ENCODE measurements at places on chromosomes 3 and 15.

GRCh38 chr15:80474224-80475215 is 70.3 kb downstream of the ARNT2 start:
- DNase-seq: no peak

GRCh38 chr15:92683511-92683834 is 27.9 kb upstream of the FAM174B start:
- no peak for DNase-seq

DNA sequence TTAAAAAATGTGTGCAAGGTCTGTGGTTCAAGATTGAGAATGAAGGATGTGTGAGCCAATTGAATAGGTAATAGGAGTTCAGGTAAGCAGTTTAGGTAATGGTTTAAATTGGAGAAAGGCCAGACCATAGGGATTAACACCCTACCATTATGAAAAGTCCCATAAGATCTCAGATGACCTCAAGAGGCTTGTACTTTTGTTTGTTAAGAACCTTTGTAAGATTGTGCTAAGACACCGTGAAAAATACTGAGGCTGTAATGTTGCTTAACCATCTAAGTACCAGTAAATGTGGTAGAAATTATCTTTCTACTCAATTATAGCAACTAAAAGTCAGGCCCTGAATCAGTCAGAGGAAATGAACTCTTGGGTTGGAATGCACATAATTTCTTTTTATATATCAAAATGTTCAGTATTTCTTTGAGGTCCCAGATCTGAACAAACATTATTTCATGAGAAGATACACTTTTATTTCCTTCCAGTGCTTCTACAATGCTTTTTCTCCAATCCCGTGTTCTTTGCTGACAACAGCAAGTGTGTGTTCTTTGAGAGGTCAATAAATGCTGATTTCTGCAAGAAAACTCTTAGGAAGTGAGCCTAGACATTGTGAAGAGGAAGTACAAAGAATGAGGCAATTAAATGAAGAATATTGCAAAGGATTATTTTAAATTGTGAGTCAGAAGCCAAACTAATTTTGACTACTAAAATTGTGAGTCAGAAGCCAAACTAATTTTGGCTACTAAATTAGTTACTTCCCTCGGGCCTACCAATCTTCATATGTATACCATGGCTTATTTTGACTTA is 66.4 kb downstream of the TCF12 start:
- DNase-seq: peak; percentile 63

DNA sequence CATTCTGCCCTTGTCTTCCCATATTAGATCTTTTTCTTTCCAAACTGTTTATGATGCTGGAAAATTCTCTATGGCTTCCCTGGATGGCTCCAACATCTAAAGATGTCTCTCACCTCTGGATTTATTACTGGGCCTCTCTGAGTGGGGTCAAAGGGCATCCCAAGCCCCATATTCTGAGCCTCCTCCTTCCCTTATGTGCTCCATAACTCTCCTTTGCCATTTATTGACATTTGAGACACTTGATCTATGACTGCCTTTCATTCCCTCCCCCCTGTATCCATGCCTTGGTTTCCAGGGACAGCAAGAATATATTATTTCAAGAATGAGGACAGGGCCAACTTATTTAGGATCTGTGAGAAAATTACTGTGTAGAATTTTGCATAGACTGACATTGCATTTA is 369.3 kb upstream of the ONECUT1 start:
- no peak for DNase-seq

DNA sequence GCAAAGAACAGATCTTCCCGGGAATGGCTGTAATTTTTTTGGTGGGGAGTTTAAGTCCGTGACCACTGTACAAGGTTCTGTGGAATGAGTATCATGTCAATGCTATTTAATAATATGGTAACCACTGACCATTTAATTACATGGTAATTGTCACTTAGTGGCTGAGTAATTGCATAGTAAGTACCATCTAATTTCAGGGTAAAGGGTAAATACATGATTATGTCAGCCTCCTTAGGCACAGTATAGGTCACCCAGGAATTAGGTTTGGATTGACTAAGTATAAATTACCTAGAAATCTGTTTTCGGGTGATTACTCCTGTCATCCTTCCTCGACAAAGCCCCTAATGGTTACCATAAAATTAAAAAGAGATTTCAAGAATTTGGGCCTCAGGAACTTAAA is 120.1 kb upstream of the AGBL1 start:
- DNase-seq: no peak

GRCh38 chr3:72888546-72889309 is 882 bp downstream of the GXYLT2 start:
- DNase-seq: no peak

DNA sequence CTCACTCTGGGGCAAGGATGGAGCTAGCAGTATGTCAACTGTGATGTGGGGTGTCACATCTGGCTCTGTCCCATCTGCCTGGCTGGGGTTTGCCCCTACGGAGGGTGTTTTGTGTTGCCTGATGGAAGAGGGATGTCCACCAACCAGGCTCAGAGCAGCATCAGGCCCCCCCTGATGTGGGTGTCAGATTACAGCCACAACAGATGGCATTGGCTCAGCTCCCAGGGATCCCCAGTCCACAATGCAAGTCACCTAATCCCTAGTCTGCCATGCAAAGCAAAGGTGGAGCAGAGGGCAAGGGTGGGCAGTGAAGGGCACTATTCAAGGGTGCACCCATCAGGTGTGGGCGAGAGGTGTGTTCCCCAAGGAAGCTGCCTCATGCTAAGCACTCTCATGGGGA is 48.9 kb upstream of the AMOTL2 start:
- DNase-seq: peak; percentile 58

- DNase-seq: no peak
These were observed 46.7 kb downstream of the PARP14 start for GRCh38 chr3:122727294-122727693.

DNA sequence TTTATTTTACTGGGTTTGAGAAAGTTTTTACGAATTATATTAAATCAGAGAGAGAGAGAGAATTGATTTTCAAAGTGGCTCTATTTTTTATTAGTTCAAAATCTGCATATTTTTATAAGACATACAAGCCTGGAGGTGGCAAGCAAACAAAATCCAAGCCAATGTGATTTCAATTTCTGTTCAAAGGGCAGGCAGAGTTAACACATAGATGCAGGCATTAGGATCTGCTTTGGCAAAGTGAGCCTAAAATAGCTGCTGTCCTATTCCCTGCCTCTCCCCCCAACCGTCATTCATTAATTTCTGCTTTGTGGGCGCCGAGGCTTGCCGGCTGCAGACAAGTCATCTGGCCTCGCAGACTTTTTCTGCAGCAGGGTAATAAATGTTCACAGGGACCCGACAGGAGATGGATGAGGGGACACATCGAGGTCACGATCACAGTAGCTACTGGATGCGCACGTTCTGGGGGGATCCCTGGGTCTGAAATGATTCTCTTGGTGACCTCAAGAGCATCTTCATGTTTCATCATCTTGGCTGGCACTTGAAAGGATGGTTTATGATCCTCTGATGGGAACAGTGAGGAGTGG is 123.9 kb upstream of the SLC6A11 start:
- no peak for DNase-seq

DNA sequence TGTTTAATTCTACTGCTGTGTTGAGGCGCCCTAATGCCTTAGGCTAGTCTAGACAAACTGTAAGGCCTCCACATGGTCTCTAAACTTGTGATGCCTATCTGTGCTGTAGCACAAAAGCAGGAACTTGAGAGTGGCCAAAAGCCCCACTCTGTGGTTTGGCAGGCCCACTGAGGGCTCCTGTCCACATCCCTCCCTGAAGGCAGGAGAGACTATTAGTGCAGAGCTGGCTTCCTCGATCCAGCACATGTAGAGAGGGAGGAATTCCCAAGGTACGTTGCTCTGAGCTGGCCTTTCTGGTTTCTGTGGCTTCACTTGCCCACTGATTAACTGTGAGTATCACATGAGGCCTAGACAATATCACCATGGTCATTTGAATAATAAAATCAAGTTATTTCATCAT is 90.6 kb downstream of the POLR2M start:
- DNase-seq: no peak

DNA sequence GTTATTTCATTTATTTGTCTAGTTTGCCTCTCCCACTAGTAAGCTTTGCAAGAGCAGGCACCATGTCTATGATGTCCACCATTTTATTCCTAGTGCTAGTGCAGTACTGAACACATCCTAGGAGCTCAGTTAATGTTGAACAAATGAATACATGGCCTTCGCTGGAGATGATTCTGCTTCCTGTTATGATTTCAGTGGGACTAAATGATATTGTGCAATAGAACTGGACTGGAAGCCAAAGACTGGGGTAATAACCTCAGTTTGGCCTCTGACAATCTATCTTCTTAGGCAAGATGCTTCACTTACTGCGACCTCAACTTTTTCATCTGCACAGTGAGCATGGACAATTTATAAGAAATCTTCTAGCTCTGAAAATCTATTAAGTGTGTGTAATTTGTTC is 191.3 kb downstream of the ADAMTSL3 start:
- peak; percentile 19 for DNase-seq

- DNase-seq: no peak
These were observed 2.5 kb downstream of the OR4F6 start for GRCh38 chr15:101805605-101806345.

DNA sequence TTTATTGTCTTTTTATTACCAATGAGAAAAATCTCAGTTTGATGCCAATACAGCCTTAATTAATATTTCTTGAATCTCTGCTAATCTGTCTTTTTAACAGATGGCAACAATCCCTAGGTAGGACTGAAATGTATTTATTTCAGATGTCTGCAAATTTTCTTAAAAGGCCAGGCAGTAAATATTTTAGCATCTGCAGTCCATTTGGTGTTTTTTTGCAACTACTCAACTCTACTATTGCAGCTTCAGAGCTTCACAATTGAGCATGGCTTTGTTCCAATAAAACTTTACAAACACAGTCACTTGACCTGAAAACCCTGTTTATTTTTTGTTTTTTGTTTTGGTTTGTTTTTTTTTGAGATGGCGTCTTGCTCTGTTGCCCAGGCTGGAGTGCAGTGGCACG is 82.7 kb downstream of the RARB start:
- no peak for DNase-seq

- no peak for DNase-seq
These were observed 30.1 kb upstream of the CERS3 start for GRCh38 chr15:100558771-100559254.

GRCh38 chr3:126894475-126894874 is 88.4 kb upstream of the PLXNA1 start:
- DNase-seq: no peak

GRCh38 chr3:9777694-9778021 is 7.9 kb upstream of the CAMK1 start:
- no peak for DNase-seq

Data from EL (cell line).